ENCODE measurements at places on chromosomes 4 and X.

GRCh38 chr4:135277068-135277979 lies 1075.7 kb upstream of the PABPC4L start:
- no peak for DNase-seq

DNA sequence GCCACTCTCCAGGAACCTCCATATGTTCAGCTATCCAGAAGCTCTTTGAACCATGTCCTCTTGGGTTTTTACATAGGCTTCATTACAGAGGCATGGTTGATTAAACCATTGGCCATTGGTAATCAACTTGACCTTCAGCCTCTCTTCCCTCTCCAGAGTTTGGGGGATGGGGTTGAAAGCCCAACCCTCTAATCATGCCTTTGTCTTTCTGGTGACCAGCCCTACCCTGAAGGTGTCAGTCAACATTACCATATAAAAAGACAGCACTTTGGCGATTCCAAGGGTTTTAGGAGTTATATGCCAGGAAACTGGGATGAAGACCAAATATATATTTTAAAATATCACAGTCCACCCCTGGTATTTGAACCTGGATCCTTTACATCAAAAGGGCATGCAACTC lies 222.5 kb downstream of the CHIC1 start:
- no peak for DNase-seq

DNA sequence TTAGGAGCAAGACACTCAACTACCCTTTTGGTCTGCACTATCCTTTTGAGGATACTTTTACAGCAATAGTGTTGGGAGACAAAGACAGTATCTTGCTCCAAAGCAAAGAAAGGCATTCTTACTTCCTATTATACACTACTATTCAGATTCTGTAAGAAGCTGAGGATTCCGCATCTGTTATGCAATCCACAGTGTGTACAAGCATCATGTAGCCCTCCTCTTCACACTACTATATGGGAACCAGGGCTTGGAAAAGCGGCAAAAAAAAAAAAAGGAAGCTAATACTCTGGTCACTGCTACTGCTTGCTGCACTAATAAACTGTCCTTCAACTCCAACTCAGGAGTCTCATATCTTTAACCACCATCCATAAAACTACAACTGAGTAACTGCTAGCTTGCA lies 59.1 kb downstream of the FBXW7 start:
- DNase-seq: no peak

DNA sequence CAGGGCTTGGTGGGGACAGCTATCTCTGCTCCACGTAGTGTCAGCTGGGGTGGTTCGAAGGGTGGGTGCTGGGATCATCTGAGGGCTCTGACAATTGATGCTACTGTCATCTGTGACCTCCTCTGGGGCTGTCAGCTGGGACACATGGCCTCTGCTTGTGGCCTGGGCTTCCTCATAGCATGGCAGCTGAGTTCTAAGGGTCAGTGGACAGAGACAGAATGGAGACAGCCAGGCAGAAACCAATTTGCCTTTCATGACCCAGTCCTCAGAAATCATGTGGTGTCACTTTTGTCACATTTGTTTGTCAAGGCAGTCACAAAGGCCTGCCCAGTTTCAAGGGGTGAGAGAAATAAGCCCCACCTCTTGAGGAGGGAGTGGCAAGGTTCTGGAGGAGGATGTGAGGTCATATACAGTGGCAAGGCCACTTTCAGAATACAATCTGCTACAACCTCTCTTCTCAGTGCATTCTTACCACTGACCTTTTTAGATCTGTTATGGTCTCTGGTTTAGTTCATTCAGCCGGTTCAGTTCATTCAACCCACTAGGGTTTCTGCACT lies 103.6 kb upstream of the BCOR start:
- peak; percentile 57 for DNase-seq

DNA sequence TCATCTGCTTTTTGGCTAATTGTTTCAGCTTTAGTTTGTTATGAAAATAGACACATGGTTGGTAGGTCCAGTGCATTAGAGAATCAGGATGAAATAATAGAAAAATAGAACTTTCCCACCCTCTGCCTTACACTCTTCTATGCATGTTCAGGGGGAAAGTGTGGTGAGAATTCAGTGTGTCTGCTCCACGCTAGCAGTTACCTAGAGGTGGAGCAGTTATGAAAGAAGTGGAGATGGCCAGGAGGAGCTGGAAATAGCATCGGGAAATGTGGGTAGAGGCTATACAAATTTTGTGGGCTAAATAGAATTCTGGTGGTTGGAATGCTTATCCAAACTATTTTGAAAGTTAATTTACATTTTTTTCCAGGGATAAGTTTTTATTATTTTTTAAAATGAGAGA lies 91.4 kb upstream of the MAD2L1 start:
- no peak for DNase-seq

- no peak for DNase-seq
Observed at GRCh38 chr4:128635141-128635954, 174.2 kb upstream of the JADE1 start.

DNA sequence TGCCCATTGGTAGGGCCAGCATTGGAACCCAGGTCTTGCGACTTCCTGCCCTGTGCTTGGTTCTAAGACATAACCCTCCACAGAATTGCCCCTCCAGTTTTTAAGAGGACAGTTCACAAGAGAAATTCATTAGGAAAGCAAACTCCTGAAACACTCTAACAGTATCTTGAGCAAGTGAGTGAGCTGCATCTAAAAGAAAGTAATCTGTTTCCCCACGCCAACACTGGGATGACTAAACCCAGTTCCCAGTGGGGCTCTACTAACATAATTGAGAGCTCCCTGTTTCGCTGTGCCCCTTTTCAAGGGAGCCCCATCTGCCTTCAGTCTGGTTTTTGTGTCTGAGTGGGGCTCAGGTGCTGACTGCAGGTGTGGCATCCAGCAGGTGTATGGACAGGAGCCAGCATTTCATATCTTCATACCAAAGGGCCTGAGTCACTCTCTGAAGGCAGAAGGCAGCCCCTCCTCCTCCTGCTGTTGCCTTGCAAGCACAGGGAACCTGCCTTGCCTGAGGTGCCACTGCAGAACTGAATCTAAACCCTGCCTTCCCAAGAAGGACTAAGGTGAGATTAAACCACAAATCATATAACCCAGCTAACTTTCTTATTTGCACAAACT lies 8.0 kb downstream of the AMOT start:
- no peak for DNase-seq

DNA sequence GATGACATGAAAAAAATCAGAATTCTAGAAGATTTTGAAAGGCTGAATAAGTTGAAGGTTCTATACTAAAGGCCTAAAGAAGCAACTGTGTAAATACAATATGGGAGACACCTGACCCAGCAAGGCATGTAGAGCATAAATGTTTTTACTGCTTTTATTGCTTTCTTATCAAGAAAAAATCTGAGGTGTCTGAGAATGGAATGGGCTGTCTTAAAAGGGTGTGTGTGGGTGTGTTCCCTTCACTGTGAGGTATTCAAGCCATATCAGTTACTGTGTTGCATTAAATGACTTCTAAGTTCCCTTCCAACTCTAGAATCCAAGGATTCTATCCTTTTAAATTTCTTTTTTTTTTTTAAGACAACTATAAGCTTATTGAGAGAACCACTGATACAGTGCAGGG lies 15.7 kb downstream of the ATP8A1 start:
- DNase-seq: no peak

- no peak for DNase-seq
Observed at GRCh38 chrX:130125091-130125874, 15.0 kb upstream of the ELF4 start.

- DNase-seq: no peak
Observed at GRCh38 chrX:133350751-133351150, 64.5 kb downstream of the GPC4 start.

DNA sequence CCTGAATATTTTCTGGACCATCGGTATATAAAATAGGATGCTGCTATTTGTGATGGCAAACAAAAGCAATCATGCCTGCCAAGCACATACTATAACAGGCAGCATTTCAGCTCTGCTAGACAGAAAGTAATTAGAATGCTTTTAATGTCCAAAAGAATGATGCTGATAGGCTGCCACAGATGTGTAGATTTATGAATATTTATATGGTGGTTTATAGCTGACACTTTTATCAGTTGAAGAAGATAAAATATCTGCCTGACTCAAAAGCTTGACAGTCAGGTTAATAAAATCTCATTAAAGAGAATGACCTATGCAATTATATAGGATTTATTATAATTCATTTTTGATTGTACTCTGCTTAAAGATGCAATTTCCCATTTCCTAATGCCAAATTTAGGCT lies 4.0 kb downstream of the BEND4 start:
- no peak for DNase-seq

DNA sequence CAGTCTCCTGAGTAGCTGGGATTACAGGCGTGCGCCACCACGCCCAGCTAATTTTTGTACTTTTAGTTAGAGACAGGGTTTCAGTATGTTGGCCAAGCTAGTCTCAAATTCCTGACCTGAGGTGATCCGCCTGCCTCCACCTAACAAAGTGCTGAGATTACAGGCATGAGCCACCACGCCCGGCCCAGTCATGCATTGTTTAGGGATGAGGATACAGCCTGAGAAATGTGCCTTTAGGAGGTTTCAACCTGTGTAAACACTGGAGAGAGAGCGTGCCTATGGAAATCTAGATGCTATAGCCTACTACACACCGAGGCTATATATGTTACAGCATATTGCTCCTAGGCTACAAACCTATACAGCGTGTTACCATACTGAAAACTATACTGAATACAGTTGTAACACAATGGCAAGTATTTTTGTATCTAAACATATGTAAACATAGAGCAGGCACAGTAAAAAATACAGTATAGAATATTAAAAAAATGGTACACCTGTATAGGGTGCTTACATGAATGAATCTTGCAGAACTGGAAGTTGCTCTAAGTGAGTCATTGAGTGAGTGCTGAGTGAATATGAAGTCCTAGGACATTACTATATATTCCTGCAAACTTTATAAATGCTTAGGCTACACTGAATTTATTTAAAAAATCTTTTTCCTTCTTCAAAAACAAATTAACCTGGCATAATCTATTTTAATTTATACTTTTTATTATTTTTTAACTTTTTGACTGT lies 588.2 kb upstream of the ADGRL3 start:
- DNase-seq: no peak

GRCh38 chrX:100975212-100975611 lies 5.7 kb downstream of the ARL13A start:
- no peak for DNase-seq

- peak; percentile 20 for DNase-seq
Observed at GRCh38 chrX:16882169-16882568, 12.0 kb upstream of the RBBP7 start.

DNA sequence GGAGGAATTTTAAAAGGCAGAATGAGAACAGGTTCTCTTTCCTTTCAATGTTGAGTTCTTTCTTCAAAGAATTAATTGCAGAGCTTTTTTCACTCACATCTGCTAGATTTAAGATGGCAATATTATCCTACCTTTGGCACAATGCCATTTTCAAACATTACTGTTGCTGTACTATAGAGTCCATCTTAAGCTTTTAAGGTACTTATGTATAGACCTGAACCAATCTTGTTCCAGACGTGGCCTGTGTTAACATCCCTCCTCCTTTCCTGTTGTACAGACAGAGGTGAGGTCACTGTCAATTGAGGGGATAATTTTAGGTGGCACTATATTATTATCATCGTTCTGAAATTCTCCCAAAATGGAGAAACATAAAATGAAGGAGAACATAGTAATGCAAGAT lies 53.0 kb upstream of the MYOZ2 start:
- no peak for DNase-seq

GRCh38 chrX:46588263-46588662 lies 14.7 kb downstream of the CHST7 start:
- no peak for DNase-seq

DNA sequence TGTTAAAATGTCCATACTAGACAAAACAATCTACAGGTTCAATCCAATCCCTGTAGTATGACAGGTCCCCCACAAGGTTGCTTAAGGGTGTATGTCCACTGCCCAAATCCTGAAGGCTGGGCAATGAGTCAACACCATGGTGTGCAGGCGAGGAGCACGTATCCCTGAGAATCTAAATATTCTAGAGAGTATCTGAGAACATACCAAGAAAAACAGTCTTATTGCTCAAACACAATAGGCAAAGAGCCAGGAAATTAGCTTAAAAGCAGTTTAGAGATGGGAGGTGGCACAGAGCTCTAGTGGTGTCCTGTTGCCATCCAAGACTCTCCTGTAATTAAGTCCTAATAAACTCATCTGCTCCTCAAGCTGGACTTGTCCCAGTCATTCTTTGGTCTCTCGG lies 37.0 kb downstream of the RCHY1 start:
- no peak for DNase-seq

Measured in naive B cell (primary cell).